ENCODE measurements at places on chromosomes 1 and 21.

- DNase-seq, result no peak
These were observed 66.7 kb downstream of the PATJ start for GRCh38 chr1:61808968-61809367.

GRCh38 chr1:203299169-203299568 is 6.2 kb upstream of the BTG2 start:
- no peak for DNase-seq

- DNase-seq, result no peak
These were observed 268.2 kb downstream of the LRRC7 start for GRCh38 chr1:69835955-69836354.

GRCh38 chr1:248923352-248924338 is 17.6 kb downstream of the PGBD2 start:
- no peak for DNase-seq

DNA sequence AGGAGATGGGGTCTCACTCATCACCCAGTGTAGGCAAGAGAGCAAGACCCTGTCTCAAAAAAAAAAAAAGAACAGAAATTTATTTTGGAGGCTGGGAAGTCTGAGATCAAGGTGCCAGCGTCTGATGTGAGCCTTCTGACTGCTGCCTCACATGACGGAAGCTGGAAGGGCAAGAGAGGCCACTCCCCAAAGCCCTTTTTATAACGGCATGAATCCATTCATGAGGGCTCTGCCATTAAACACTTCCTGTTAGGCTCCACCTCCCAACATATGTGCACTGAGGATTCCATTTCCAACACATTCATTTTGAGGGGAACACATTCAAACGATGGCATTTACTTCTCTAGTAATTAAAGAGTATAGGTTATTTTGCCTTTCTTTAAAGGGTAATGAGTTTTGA is 50.9 kb upstream of the C1orf198 start:
- DNase-seq, result no peak

GRCh38 chr1:178599087-178599486 is 86.2 kb downstream of the TEX35 start:
- no peak for DNase-seq

DNA sequence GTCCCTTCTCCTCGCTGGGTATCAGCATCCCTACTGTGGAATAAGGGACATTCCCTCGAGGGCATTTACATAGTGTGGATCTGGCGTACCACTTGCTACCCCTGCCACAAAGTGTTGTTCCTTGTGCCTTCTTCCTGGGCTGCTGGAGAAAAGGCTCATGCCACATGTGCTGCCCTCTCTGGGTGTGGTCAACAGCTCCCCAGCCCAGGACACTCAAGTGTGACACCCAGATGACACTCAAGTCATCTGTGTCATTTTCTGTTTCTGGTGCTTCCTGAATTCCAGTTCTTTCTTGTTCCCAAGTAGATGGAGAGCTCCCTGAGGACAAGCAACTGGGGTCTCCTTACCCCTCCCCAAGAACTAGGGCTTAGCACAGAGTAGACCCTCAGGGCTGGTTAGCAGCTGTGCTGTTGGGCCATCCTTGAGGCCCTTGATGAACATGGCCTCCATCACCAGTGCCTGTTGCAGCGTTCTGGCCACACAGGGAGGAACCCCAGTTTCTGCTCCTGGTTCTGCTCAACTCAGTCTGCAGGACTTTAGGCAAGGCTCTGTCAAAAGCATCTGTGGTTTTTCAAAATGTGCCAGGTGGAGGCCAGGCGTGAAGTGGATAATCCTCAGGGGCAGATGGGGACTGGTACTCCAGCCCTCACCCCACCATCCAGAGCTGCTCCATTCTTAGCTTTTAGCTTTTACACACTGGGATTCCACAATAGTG is 49.0 kb upstream of the CLIC4 start:
- DNase-seq, result no peak

DNA sequence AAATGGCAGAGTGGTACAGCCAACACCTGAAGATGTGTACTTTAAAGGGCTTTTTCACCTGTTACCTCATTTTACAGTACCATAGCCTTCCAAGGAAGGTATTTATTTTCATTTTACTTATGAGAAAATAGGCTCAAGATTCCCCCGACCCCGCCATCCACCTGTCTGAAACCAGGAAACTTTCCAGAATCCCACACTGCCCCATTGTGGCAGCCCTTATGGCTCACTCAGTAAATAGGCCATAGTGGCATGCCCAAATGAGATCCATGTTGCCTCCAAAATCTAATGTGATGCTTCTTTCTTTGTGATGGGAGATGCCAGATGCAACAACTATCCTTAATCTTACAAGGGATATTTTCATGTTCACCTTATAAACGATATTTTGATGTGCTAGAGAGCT is 97.8 kb downstream of the EBNA1BP2 start:
- DNase-seq, result no peak

DNA sequence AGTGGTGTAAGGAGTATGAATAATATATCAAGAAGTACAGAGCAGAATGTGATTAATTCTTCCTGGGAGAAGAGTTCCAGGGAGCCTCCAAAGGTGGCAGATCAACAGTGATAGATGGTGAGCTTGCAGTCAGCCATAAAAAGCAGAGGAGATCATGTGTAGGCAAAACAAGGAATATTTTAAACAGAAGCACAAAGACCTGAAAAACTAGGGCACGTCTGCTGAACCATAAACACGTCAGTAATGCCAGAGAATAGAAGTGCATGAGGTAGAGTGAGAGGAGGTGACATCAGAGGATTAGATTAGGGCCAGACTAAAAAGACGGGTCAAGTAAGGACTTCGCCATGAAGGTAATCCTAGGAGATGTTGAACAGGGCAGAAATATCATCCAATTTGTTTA is 151.8 kb downstream of the EIF4G3 start:
- no peak for DNase-seq

DNA sequence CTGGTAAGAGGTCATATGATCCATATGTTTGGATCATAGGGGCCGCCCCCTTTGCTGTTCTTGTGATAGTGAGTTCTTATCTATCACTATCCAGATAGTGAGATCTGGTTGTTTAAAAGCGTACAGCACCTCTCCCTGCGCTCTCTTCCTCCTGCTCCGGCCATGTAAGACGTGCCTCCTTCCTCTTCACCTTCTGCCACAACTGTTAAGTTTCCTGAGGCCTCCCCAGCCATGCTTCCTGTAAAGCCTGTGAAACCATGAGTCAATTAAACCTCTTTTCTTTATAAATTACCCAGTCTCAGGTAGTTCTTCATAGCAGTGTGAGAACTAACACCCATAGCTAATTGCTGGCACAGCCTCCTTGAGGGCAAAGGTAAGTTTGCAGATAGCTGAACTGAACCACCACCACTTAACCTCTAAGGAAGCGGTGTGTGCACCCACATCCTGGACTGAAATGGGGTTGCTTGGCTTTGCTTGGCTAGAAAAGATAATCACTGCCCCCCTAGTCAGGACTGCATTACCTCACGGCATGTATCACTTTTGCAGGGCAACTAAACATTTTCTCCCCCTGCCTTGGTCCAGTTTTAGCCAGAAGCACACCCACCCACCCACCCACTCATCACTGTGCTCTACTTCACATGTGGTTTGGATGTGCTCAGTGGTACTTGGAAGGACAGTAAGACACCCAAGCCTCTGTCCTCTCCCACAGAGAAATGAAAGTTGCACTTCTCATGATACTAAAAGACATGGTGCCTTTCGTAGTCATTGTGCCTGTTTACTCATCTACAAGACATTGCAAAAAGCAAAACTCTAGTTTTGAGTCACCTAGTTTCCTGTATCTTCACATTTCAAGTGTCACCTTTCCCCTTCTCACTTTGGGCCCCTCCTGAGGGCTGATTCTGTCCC is 23.1 kb upstream of the PTAFR start:
- no peak for DNase-seq

GRCh38 chr1:224679606-224680005 is 63.5 kb downstream of the CNIH3 start:
- DNase-seq, result no peak

- no peak for DNase-seq
These were observed at the start of gene SPRR2F for GRCh38 chr1:153113416-153113815. Gene SPRR2F (minus strand): TSS chr1:153113516. CDS start chr1:153112733, 783 bp downstream.

DNA sequence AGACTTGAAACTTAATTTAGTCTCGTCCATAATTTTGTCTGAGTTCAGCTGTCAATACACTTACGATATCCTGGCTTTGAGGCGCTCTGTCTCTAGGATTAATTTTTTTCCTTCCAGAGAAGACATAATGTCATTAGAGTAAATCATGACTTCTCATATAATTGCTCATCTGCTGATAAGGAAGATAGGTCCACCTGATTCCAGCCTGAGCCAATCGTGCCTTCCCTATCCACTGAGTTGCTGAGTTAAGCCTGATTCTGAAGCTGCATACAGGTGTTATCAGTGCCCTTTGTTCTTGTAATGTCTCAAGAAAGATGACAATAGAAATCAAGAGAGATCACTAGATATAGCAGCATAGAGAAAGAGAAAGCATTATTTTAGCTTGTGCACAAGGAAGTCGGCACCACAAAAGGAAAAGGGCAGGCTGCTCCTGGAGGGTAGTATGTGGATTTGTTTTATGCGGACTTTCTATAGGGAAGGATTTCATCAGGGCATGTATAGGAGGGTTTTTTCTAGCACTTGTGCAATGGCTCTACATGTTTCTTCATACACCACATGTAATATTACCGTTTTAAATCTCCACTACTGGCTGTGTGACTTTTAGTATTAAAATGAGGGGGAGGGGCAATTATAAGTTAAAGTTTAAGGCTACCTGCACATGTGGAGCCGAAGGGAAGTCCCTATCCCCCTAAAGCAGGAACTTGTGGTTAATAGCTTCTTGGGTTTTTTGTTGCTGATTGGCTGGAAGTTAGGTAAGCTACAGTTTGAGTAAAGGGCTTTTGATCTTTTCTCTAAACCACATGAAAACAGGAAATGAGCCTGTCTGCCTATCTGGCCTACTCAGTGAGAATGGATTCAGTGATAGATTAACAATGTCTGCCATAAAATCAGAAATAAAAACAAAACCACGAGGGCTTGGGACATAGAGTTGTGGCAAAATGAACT is 133.4 kb downstream of the PLPPR5 start:
- peak; percentile 6 for DNase-seq

- no peak for DNase-seq
These were observed 57.8 kb downstream of the ZNF281 start for GRCh38 chr1:200351826-200352549.

GRCh38 chr1:63024132-63024531 is 240.2 kb downstream of the ATG4C start:
- no peak for DNase-seq

GRCh38 chr1:232613752-232614381 is 16.1 kb downstream of the SIPA1L2 start:
- DNase-seq, result no peak

DNA sequence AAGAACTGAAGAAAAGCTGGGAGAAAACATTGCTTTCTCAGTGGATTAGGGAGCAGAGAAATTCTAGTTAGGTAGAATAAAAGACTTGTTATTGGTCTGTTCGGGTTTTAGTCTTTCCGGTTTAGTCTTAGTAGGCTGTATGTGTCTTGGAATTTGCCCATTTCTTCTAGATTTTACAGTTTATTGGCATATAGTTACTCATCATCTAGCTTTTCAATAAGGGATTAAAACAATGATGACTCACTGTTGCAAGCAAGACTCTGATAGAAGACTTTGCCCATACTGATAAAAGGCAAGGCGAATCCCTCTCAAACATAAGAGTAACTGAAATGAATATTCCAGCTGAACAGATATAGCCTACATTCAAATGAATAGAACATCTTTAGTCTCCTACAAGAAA is 62.3 kb downstream of the GPR137B start:
- no peak for DNase-seq

GRCh38 chr1:153577624-153578051 is 12.0 kb upstream of the S100A2 start:
- no peak for DNase-seq

- DNase-seq, result no peak
These were observed 82.0 kb upstream of the ROR1 start for GRCh38 chr1:63691701-63692425.

DNA sequence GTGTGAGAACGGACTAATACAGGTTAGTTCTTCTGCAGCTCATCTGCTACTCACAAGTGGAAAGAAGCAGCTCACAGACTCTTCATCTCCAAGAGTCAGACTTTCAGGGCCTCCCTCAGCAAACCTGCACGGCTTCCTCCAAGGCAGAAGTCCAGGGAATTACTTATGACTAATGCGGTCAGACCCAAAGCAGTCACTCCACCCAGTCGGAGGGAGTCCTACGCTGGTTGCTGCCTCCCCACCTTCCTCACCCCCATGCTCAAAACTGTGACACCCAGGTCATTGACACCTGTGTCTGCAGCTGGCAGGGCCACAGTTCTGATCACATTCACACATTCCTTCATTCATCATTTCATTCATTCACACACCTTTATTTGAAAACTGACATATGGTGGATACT is 38.4 kb upstream of the PRDM2 start:
- no peak for DNase-seq

DNA sequence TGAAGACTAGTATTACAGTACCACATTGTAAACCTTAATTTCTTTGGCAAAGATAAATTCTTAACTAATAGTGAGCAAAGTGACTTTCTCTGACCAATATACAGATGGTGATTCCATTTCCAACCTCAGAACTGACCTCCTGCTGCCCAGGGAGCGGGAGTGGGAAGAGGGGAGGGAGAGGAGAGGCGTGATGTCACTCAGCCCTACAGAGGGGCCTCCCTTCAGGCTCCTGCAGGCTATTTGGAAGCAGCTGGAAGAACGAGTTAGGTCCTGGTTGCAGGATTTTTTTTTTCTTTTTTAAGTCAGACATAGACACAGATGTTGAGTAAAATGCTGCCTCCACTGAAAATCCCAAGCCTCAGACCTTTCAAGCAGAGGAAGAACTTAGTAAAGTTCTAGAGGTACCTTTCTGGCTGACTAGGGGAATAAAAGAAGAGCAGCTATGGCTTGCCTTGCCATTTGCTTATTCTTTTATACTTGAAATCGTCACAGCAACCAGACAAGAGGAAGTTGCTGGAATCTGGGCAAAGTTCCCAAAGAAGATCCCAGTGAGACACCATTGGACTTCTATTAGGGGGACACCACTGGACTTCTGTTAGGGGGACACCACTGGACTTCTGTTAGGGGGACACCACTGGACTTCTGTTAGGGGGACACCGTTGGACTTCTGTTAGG is 54.5 kb downstream of the EXO1 start:
- no peak for DNase-seq

GRCh38 chr1:44045064-44045463 is 13.8 kb upstream of the SLC6A9 start:
- no peak for DNase-seq

Data from effector CD8-positive, alpha-beta T cell (primary cell).